NCI-H2081 treated with DMSO at 0.1 percent for 48 hours (cell line): ENCODE measurements at places on chromosomes 13 and 19.
A peak's percentile ranks its signal among the peaks of the same experiment; 100 is the strongest.

DNA sequence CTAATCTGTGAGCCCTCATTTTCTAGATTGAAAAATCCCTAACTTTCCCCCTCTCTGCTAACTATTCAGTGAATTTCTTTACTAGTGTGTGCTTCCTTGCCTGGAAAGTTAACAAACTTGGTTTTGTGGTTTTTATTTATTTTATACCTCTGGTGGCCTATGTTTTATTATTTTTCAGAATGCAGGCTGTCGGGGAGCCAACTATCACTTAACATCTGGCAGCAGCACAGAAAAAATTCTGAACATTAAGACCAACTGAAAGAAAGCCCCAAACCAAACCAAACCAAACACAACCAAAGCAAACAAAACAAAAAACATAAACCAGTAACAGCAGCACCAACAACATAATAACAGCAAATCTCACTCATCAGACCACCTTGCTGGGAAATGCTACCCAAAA, 109.0 kb upstream of the KL start:
- DNase-seq = no peak

- DNase-seq = no peak
These were observed 27.5 kb downstream of the DPRX start for GRCh38 chr19:53659292-53659691.

GRCh38 chr19:30317403-30317802, 54.8 kb upstream of the ZNF536 start:
- no peak for DNase-seq

GRCh38 chr19:52453324-52454094, at the start of gene ZNF578:
ZNF578 (plus strand) TSS chr19:52453553; CDS start chr19:52501846, 48,293 bp downstream.
- DNase-seq = peak; percentile 0

- no peak for DNase-seq
These were observed 534.5 kb downstream of the KLF5 start for GRCh38 chr13:73593199-73593765.

- DNase-seq = no peak
These were observed 214.9 kb downstream of the KCNRG start for GRCh38 chr13:50229960-50230661.

GRCh38 chr13:27367570-27367969, 56.8 kb upstream of the GTF3A start:
- no peak for DNase-seq

DNA sequence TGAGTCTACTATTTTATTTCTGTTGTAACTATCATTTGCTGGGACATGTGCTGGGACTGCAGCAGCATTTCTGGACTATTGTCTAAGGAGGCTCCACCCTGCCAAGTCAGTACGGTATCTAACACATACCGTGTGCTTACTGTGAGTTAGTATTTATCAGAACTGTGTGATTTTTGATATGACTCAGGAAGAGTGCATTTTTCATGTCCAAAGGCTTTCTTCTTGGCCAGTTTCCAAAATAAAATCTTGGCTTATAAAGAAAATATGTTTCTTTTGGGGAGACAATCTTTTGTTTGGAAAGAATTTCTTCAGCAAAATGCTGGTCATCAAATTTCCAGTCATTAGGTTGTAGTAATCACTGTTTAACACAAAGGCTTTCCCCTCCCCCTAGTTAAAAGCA, 11.6 kb downstream of the PARP4 start:
- no peak for DNase-seq

DNA sequence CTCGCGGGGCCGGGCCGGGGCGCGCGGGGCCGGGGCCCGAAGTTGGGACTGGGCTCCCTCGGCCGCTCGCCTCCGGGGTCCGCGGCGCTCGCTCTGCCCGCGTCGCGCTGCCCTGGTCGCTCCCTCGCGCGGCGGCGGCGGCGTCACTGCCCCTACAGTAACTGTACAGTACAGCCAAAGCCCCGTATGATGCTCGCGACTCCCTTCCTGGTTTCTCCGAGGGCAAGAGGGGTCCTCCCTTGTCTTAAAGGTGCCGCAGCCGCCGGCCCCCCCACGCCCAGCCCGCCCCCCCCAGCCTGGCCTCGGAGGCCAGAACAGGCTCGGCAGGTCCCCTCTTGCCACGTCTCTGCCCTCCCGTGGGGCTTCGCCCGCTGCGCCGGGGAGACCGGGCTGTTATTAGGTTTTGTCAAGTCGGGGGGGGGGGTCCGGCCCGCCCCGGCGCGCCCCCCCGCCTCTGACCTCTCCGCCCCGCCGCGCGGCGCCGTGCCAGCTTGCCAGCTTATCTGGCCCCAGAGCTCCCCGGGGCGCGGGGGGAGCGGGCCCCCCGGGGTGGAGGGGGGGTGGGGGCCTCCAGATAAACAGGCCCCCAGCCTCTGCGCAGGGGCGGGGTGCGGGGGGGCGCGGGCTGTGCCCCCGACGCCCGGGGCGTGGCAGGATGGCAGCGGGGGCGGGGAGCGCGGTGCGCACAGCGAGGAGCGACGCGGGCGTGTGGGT, at the start of gene ZBTB7A:
ZBTB7A (minus strand) TSS at position 218 of the 714 bp plus-strand sequence. CDS start 11,667 bp downstream, outside the sequence.
- DNase-seq = peak; percentile 2

DNA sequence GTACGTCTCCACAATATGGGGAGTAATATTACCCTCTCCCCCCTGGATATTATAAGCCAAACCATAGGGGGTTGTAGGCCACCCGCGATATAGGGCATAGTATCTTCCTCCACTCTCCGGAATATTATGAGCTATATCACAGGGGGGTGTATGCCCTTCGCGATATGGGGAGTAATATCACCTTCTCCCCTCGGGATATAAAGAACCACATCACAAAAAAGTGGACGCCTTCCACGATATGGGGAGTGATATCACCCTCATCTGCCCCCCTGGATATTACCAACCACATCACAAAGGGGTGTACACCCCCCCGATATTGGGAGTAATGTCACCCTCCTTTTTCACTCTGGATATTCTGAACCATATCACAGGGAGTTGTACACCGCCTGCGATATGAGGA, 65.5 kb upstream of the CEACAM21 start:
- no peak for DNase-seq

- no peak for DNase-seq
These were observed 8.5 kb downstream of the TMEM150B start for GRCh38 chr19:55316646-55317045.

GRCh38 chr19:17762505-17763229, 11.4 kb downstream of the FCHO1 start:
- DNase-seq = no peak

GRCh38 chr13:40590112-40590862, 76.2 kb downstream of the FOXO1 start:
- no peak for DNase-seq

- no peak for DNase-seq
These were observed 8.2 kb upstream of the TMEM255B start for GRCh38 chr13:113750554-113751399.

- no peak for DNase-seq
These were observed 88.1 kb downstream of the SCGB2B2 start for GRCh38 chr19:34588846-34589245.

GRCh38 chr13:51524312-51524711, 60.0 kb upstream of the WDFY2 start:
- no peak for DNase-seq

DNA sequence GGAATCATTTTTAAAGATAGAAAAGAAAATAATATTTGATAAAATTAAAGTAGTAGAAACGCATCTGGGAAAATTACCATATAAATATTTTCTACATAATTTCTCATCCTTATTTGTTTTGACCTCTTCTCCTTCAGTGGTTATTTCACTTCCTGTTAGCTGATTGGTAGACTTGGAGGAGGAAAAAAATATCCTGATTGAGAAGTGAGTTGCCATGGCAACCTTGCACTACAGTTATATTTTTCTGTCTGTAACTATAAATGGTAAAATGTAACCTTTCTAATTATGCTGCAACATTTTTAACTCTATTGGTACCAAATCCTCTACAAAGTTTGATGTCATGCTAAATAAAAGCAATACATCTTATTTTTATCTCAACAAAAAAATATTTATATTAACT, 45.2 kb downstream of the SCEL start:
- DNase-seq = no peak

DNA sequence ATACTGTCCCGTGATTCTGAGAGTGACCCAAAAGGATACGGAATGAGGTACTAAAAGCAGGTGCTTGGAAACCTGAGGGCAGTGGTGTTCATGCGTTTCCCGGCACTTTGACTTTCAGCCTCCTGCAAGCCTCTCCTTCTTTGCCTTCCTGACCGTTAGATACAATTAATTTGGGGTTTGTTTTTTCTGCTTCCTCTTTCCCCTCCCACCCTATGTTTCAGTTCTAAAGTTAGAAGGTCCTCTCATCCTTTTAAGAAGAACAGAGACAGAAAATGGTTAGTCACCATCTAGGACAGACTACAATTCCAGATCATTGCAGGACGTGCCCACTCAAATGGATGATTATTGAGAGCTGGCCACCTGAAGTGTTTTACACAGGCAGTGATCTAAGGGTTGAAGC, 1.8 kb upstream of the LILRB4 start:
- no peak for DNase-seq

DNA sequence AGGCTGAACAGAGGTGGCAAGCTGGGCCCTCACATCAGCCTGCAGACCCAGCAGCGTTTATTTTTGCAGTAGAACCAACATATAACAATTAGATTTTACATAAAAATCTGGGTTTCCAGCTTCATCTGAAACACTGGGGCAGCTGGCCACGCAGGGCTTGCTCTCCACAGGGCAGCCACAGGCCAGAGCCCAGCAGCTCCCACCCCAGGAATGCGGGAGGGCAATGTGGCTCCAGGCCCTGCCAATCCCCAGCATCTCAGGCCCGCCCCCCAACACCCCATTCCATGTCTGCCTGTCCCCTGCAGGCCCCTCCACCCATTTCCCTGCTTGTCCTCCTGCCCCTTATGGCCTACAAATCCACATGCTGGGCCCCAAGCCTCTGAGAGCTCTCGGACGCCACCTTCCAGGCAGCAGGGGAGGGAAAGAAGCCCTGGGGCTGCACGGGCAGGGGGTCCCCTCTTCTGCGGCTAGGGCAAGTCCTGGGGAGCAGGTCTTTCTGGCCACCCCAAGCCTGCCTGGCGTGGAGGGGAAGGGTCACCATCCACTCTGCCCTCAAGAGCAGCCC, 15.0 kb upstream of the VSTM2B start:
- no peak for DNase-seq

- DNase-seq = peak; percentile 100
These were observed 720 bp upstream of the HNRNPL start for GRCh38 chr19:38850436-38850975.

GRCh38 chr19:55156202-55157063, 1.1 kb downstream of the TNNI3 start:
- peak; percentile 43 for DNase-seq

- no peak for DNase-seq
These were observed 7.5 kb upstream of the LIN7B start for GRCh38 chr19:49106648-49107135.

GRCh38 chr13:27446986-27447583, 3.3 kb downstream of the MTIF3 start:
- no peak for DNase-seq

GRCh38 chr13:98142380-98143156, at the start of gene FARP1:
FARP1 (plus strand) TSS chr13:98143094; CDS start chr13:98213243, 70,149 bp downstream.
- peak; percentile 27 for DNase-seq

DNA sequence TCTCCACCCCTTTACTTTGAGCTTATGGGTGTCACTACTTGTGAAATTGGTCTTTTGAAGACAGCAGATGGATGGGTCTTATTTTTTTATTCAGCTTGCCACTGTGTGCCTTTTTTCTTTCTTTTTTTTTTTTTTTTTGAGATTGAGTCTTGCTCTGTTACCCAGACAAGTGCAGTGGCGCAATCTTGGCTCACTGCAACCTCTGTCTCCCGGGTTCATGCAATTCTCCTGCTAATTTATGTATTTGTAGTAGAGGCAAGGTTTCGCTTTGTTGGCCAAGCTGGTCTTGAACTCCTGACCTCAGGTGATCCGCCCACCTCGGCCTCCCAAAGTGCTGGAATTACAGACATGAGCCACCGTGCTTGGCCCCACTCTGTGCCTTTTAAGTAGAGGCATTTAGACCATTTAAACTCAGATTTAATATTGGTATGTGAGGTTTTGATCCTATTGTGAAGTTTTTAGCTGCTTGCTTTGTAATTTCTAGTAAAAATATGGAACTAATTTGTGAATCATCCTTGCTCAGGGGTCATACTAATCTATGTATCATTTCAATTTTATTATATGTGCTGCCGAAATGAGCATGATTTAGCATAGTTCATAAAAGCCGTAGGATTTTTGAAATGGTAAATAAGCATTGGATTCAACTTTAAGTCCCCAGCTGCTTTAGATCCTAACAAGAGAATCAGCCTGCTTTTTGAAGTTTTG, 584.5 kb downstream of the SLITRK1 start:
- no peak for DNase-seq

GRCh38 chr13:94308832-94309231, 170.7 kb downstream of the DCT start:
- DNase-seq = no peak

GRCh38 chr19:7699417-7700401, 2.2 kb downstream of the FCER2 start:
- no peak for DNase-seq

DNA sequence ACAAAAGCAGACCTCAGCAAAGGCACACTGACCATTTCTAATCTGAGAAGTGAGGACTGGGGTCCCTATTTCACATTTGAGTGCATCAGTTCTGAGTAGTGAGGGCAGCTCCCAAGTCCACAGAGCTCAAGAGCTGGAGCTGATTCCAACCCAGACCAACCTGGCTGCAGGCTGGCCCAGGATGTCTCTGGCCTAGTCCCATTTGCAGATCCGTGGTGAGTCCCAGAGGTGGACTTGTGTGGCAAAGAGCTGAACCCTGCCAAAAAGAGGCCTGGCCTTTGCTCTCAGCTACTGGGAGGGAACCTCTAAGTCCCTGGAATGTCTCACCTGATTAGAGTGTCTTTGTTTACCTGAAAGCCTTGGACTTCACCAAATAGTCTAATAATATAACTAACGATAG, 14.6 kb downstream of the SIGLEC7 start:
- DNase-seq = no peak

DNA sequence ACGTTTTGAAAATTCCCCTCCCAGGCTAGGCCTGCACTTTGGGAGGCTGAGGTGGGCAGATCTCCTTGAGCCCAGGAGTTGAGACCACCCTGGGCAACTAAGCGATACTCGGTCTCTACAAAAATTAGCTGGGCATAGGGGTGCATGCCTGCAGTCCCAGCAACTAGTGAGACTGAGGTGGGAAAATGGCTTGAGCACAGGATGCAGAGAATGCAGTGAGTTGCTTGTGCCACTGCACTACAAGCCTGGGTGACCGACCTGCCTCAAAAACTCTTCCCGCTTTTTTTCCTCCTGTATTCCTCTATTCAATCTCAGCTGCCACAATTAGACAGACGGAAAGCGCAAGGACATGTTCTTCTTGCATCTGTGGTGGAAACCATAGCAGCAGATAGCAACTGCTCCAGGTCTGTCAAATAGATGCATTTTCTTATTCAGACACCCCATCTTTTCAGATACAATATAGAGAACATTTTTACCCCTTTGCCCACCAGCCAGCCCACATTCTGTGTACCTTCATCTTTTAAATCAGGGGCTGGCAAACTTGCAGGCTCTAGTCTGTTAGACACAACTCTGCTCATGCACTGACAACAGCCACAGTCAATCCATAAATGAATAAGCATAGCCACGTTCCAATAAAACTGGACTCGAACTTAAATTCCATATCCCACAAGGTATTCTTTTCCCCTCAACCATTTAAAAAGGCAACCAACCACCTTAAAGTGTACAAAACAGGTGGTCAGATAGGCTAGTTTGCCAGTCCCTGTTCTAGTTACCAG, 4.8 kb downstream of the TPT1 start:
- DNase-seq = no peak

GRCh38 chr19:511101-511851, 4.0 kb downstream of the TPGS1 start:
- peak; percentile 96 for DNase-seq

- no peak for DNase-seq
These were observed 35.1 kb downstream of the ZNF433 start for GRCh38 chr19:12000152-12000981.

GRCh38 chr19:1445932-1446712, 3.8 kb upstream of the APC2 start:
- no peak for DNase-seq
